Hematopoietic multipotent progenitor cell treated with erythropoietin and hydrocortisone succinate and interleukin-3 and kit ligand, for 8 days (in vitro differentiated cells): ENCODE measurements at places on chromosomes 7 and 10.

GRCh38 chr10:126684171-126684745 is 13.8 kb upstream of the C10orf90 start:
- DNase-seq, result no peak

GRCh38 chr10:67804395-67804678 is 33.7 kb downstream of the DNAJC12 start:
- no peak for DNase-seq

GRCh38 chr7:22093001-22093400 is 147.3 kb upstream of the CDCA7L start:
- DNase-seq, result no peak

DNA sequence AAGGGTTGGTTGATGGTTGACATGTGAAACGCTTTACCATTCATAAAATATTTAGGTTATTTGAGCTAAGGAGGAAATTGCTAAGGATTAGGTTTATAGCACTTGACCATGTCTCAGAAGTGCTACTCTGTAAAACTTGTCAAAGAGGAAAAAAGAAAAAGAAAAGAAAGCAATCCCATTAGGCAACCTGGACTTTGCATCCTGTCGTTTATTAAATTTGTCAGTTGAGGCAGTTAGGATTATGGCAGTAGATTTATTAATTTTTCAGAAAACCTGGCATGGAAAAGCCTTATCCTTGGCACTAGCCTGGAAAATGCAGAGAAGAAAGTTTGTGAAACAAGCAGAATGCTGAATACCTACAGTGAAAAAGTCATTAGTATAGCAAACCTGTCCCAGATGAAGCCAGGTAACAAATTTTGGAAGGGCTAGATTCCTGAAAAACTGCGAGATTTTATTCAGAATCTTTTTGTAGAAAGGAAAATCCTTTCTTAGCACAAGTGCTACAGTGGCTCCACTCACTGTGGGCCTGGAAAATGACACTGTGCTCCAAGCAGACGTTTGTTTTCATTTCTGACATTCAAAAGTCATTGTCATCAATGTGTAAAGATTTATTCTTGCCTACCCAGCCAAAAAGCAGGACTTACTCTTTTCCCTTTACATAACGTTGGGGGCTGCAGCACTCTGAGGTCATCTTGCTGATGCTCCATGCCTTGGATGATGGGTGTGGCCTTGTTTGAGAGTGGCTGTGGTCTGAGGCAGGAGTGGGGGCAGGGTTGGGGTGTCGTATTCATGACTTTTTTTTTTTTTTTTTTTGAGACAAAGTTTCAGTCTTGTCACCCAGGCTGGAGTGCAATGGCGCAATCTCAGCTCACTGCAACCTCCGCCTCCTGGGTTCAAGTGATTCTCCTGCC is 664.9 kb downstream of the SUGCT start:
- no peak for DNase-seq

- DNase-seq, result no peak
These were observed 549.4 kb downstream of the TNS3 start for GRCh38 chr7:47032536-47032908.

DNA sequence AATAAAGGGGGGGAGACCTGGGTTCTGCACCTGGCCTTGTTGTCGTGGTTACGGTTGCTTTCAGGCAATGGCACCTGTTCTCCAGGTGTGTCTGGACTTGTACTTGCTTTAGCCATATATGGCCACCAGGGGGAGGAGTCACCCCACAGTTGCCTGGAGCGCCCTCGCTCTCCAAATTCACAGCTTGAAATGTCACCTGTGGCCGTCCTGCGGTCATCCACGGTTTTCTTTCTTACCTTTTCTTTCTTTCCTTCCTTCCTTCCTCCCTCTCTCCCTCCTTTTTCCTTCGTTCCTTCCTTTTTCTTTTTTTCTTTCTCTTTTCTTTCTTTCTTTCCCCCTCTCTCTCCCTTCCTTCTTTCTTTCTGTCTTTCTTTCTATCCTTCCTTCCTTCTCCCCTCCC is 157.2 kb upstream of the ZNF92 start:
- DNase-seq, result peak; percentile 55

DNA sequence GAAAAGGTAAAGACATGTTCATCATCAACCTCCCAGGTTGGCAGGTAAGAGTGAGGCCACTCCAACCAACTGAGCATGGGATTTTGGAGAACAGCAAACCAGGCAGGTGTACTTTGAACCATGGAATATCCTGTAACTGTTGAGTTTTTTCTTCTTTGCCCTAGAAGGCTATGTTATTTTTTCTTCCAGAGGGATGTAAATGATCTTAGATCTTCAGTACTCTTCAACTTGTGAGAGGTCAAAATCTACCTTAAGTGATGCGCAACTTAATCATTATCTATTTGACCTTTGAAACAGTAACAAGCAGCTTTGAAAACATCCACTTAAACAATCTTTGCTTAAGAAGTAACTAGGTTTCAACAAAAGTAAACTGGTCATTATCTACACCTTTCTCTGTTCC is at the start of gene CUBN:
TSS of gene CUBN (minus strand) at position 71 of the 400 bp plus-strand sequence. CDS start at position 25, 46 bp downstream.
- no peak for DNase-seq

- DNase-seq, result no peak
These were observed 45.1 kb downstream of the UNC5B start for GRCh38 chr10:71257319-71257997.

DNA sequence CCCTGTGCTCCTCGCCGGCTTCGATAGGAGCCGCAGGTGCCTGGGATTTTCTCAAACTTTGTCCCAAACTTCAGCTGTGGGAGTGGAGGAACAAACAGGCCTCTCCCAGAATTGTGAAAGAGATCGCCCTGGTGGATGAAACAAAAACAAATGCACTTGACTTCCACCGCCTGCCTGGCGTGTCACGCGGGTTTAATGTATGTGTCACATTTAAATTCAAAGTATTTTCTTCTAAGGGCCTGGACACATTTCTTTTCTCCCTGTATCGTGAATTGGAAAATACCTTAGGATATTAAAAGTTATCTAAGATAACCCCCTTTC is 694 bp upstream of the WASL start:
- DNase-seq, result peak; percentile 79

DNA sequence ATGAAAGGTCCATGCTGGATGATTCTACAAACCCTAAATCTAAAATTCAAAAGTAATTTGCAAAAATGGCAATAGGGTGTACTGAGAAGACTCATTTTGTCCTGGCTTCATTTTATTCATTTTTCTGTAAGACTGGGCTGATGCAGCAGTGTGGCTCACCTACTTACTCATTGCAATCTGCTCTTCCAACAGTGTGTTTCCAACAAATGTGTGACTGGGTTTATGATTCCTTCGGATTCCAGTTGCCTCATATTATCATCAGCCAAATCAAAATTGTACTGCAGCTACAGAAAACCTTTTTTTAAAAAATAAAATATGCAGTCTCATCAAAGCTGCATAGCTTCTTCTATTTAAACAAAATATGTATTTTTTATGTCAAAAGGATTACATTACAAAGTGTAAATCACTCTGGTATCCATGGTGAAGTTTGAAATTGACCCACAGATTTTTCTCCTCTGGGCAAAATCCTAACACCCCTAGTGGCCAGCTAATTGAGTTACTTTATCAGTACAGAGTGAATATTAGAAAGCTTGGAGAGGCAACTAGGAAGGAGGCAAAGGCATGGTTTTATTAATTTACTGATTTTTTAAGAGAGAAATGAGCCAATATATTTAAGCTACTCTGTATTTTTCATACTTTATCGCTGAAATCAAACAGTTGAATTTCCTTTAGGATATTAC is 390.3 kb downstream of the MAGI2 start:
- DNase-seq, result no peak

DNA sequence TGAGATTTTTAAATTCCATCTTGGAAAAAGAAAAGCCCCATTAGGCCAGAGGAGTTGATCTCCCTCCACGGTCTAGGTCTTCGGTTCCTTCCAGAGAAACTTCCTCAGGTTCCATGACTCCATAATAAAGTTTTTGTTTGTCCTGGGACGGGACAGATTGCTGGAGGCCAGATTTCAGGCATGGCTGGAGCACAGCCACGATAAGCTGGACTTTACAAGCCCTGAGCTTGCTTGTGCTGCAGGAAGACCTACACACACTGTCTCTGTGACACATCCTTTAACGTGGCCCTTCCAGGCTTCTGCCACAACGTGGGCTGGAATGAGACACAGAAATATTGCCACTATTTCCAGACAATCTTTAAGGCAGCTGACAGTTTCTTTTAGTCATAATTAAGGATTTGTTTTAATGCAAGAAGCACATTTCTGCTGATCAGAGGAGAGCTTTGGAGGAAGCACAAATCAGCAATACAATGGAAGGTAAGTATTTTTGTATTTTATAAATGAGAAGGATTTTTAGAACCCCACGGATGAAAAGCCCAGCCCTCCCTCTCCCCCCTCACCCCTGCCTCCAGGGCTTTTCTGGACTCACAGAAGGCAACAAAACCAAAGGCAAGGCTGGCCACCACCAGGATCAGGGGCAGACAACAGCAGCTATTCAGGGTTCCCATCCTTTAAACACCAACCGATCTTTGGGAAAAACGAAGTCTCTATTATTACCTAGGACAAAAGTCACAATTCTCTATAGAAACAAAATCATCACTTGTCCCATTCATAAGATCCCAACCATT is 6.5 kb downstream of the CTBP2 start:
- no peak for DNase-seq

DNA sequence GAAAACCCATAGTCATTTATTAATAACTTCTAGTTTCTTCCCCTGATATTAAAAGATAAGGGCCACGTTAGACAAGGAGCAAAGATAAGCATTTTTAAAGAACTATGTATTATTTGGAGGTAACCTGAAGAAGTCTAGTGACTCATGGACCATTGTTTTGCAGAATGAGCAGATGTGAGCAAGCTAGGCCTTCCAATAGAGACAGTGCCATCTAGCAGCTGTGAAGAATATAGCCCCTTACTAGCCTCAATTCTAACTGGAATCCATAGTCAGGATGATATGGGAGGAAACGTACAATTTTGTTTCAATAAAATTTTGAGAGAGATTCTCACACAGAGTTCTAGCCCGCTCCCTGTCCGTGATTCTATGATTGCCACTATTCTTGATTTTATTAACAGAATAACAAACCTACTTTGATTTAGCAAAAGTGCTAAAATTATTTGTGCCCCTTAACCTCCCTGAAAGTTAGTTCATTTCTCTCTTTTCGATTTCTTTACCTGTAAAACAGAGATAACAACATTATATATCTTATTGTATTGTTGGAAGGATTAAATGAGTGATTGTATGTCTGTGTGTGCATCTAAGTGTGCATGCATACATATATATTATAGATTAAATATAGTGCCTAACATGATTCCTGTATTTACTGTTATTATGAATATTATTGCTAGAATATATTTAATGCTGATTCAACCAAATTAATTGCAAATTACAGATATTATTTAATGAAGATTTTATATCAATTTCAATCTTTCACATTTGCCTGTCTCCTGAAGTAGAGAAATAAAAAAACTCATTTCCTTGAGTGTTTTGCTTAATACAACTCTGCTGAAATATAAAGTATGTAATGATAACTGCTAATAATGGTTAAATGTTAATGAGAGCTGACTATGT is 22.7 kb downstream of the FAM237B start:
- DNase-seq, result peak; percentile 19

GRCh38 chr10:69498711-69499471 is 47.6 kb downstream of the TSPAN15 start:
- DNase-seq, result no peak

DNA sequence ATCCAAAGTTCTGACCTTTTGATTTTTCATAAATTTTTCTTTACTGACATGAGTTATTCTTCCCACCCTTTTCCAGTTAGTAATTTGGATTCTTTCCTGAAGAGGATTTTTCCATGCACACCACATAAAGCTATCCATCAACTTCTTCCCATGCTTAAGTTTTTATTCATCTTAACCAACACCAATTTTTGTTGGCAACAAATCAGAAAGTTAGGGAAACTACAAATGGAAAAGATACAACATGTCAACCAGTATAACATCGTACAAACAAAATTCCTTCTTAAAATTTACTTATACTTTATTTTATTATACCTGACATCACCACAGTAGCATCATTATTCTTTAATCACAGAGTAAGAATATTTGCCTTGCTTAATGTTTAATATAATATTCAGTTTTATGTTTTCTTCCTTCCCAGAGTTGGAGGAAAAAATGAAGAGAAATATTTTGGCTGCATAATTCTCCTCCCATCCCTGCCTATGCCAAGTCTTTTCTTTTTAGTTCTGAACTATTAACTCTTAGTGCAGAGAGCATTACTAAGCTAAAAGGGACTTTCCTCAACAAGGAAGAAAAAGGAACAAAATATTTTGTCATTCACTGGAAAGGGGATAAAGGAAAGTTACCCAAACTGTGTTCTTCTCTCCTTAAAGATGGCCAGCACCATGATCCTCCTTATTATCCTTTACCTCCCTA is 67.5 kb upstream of the MEOX2 start:
- no peak for DNase-seq

DNA sequence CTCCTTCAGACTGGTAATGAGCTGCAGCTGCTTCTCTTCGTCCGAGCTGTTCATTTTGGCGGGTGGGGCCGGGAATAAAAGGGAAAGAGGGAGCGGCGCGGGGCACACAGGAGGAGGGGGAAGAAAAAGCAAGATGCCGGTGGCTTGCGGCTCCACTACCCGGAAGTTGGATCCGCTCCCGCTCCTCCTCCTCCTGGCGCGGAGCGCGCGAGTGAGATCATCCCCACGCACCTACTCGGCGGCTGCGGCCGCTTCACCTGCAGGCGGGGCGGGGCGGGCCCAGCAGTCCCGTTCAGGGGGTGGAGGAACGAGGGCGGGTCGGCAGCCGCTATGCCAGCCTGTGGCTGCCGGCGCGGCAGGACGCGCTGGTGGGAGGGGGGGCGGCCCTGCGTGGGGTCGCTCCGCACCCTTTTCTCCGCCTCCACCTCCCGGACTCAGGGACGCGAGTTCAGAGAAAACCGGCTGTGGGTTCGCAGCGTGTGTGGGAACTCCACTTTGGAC is at the start of gene SHTN1:
TSS of gene SHTN1 (minus strand) at position 162 of the 501 bp plus-strand sequence. CDS start at position 54, 108 bp downstream.
- peak; percentile 19 for DNase-seq

DNA sequence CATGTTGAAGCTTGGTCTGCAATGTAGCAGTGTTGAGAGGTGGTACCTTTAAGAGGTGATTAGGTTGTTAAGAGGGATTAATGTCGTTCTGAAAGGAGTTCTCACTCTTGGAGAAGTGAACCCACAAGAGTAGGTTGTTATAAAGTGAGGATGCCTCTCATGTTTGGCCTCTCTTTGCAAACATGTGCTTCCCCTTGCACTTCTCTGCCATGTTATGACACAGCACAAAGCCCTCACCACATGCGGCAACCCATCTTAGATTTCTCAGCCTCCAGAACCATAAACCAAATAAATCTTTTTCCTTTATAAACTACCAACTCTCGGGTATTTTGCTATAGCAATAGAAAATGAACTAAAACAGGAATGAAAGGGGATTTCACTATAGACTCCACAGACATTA is 66.3 kb downstream of the KMT2C start:
- DNase-seq, result no peak

GRCh38 chr7:55235115-55235514 is 130.0 kb upstream of the LANCL2 start:
- no peak for DNase-seq
